ENCODE measurements at places on chromosomes 3 and 15.

GRCh38 chr3:182241766-182242488 is 530.2 kb downstream of the SOX2 start:
- DNase-seq, result no peak

DNA sequence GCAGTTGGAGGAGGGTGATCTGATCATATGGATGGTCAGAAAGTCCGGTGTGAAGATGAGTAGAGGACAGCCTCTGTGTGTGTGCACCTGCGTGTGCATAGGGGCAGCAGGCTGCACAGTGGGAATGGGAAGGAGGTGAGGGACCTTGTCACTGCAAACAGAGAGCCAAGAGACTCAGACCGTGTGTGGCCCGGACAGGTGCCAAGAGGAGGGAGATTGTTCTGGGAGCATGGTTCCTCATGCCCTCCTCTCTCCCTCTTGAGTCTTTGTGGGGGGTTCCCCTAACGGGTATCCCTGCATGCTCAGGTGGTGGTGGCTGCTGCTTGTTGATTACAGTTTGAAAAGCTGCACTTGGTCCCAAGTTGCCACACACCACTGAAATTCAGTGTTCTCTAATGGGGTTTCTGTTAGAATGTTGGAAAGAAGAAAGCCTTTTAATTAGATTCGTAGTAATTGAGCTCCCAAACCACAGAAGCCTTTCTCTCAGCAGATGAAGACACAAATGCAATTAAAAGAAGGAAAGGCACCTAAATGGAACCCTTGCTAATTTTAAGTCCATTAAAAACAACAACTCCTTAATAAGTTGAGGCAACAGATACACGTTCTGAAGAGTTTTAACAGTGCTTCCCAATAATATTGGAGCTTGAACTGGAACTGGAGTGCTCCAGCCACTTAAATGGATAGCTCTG is 68.9 kb downstream of the CHRNA7 start:
- no peak for DNase-seq

- DNase-seq, result no peak
Observed at GRCh38 chr3:14616606-14617507, 34.7 kb upstream of the CCDC174 start.

GRCh38 chr3:29065211-29065785 is 215.6 kb upstream of the RBMS3 start:
- DNase-seq, result no peak

- DNase-seq, result no peak
Observed at GRCh38 chr3:65671004-65671403, 367.7 kb downstream of the MAGI1 start.

DNA sequence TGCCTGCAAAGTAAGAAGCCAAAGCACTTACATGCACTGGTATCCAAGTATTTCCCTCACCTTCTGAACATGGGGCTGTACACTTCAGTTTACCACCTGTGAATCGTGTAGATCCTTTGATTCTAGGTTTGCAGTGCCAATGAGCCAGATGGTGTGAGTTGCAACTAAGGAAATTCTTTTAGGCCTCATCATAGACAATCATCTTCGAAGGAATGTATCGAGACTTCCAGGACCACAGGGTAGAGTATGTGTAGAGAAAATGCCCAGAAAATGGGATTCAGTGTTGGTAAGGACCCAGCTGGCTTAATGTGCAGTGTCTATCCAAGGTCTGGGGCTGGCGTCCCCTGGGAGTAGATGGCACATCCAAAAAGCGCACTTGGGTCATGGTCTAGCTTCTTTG is 323.2 kb upstream of the TPM1 start:
- DNase-seq, result no peak

- DNase-seq, result no peak
Observed at GRCh38 chr15:27046880-27047279, 75.9 kb downstream of the GABRG3 start.

DNA sequence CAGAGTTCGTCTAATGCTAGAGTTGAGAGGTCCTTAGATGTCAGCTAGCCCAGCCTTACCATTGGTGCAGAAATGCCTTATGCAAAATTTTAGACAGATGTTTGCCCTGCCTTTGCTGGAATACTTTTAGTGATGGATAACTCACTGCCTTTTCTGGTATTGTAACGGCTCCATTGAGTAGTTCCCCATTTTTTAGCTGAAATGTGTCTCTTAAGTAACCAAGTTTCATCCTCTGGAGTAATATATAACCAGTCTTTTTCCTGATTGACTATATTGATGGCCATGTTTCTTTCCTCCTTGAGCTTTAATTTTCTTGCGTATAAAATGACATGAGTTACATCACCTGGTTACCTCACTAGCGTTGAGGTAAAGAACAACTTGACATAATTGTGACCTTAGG is 45.0 kb downstream of the SNRK start:
- DNase-seq, result no peak

- no peak for DNase-seq
Observed at GRCh38 chr15:36805278-36805677, 225.9 kb downstream of the CDIN1 start.
